ENCODE measurements at places on chromosomes 7 and 10.

DNA sequence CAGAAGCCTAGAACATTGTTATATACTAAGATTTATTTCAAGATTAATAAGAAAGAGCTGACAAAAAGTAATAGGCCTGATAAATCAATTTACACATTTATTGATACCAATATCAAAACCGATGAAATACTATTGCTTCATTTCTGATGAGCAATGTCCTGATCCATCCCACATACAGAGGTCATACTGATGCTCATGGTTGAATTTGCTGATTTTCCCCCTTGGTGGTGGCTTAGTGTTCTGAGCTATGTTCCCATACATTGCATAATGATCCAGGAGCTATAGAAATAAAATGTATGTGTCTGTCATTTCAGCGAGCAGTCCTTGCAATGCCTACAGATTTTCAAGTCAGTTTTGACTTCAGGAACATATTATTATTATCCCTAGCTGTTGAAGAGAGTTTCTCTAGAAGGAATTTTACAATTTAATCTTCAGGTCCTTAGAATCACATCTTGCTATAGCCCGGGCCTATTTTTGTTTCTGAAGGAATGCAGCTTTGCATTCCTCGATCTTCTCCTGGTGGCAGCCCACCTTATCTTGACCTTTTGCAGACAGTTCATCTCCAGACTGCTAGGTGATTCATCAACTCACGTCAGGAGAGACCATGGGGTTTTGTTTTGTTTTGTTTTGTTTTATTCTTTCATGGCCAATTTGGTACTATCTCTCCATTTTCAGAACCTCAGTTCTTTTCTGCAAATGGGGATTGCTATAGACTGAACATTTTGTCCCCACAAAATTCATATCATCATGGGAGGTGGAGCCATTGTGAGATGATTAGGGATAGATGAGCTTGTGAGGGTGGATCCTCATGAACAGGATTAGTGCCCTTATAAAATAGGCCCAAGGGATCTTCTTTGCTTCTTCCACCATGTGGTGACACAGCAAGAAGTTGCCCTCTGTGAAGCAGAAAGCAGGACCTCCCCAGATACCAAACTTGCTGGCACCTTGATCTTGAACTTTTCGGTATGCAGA is 465.6 kb upstream of the IGFBP3 start:
- no peak for DNase-seq

DNA sequence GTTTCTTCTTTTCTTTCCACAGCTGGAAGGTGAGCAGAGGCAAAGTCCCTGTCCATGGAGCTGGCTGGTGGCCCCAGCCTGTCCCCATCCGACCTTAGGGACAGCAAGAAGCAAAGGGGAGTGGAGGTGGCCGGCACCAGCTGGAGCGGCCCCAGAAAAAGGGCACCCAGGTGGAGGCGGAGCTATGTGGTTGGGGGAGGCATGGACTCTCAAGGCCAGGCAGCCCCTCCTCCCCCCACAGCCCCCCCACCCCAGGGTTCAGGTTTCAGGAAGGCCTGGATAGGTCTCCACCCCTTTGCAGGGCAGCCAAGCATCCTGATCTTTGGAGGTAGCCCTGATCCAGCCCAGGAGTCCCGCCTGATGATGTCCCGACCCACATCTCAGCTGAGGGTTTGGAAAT is at the start of gene SSC4D:
TSS of gene SSC4D (minus strand) at position 161 of the 400 bp plus-strand sequence. CDS start 5,258 bp downstream, outside the sequence.
- no peak for DNase-seq

DNA sequence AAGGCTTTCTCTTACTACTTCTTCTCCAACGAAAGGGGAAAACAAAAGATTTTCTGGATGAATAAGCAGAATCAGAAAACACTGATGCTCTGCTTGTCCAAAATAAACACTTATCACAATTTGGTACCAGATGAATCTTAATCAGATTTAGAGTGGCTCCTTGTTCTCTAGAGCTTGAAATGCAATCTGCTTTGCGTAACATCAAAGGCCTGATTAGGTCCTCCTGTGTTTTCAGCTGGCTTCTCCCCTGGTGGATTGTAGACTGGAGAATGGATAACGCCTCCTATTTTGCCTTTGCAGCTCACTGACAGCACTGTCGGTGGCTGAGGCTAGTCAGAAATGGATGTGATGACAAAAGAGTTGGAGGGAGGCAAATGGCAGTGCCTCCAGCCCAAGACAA is 91.2 kb downstream of the FAM13C start:
- DNase-seq = no peak

- no peak for DNase-seq
Measured at GRCh38 chr7:801940-802381, 30.3 kb upstream of the SUN1 start.

DNA sequence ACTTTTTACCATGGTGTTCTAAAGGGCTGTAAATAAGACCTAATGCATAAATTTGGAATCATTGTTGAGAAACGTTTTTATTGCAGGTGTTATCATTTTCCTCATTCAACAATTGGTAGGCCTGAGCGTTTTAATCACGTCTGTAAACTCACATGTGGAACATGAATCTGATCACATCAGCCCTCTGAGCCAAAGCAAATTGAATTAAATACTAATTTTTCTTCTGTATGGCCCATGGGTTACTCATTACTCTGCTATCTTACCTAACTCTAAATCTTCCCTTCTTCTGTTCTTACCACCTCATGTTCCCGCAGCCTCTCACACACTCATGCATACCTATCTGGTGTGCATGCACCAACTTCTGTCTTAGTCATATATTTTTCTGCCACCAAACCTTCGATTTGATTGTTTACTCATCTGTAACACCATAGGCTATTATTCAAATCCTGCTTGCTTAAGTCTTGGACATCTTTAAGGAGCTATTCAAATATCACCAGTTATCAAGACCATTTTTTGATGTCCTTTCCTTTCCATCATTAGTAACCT is 82.3 kb downstream of the NXPH1 start:
- no peak for DNase-seq

- DNase-seq = no peak
Measured at GRCh38 chr7:17549406-17549805, 251.0 kb downstream of the AHR start.

DNA sequence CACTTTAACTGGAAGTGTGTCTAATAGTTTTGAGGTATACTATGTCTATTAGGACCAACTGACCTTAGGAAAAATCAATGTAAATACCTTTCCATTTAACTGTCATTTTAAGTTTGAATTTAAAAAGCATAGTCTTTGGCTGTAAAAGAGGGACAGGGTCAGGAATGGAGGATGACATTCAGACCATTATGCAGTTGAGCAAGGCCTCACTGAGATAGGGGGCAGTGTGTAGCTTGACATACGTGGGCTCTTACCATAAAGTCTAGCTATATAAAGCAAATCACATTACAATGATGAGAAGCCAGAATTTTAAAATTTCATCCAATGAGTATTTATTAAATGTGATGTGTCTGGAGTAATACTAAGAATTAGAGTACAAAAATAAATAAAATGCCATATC is 17.9 kb downstream of the PALS2 start:
- DNase-seq = no peak

- peak; percentile 59 for DNase-seq
Measured at GRCh38 chr10:29304264-29304994, 15.6 kb downstream of the LYZL1 start.

GRCh38 chr7:2710901-2711551 is 23.0 kb downstream of the AMZ1 start:
- no peak for DNase-seq

DNA sequence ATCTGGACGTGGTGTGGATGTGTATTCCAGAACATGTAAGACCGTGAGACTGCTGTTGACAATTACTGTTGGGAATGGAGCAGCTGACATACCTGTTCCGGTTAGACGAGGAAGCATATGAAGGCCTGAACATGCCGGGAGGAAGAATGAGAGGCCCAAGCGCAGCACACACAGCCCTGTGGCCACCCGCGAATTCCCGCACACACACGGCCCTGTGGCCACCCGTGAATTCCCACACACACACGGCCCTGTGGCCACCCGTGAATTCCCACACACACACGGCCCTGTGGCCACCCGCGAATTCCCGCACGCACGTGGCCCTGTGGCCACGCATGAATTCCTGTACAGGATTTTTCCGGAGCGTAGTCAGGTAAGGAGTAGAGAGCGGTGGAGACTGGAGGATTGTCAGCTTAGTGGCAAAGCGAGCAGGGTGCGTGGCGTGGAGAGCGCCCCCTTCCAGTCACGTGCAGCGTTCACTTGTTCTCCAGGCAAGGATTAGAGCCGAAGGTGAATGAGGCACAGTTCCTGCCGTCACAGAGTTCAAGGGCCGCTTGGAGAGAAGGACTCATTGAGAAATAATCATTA is 9.5 kb upstream of the SUN1 start:
- DNase-seq = no peak

DNA sequence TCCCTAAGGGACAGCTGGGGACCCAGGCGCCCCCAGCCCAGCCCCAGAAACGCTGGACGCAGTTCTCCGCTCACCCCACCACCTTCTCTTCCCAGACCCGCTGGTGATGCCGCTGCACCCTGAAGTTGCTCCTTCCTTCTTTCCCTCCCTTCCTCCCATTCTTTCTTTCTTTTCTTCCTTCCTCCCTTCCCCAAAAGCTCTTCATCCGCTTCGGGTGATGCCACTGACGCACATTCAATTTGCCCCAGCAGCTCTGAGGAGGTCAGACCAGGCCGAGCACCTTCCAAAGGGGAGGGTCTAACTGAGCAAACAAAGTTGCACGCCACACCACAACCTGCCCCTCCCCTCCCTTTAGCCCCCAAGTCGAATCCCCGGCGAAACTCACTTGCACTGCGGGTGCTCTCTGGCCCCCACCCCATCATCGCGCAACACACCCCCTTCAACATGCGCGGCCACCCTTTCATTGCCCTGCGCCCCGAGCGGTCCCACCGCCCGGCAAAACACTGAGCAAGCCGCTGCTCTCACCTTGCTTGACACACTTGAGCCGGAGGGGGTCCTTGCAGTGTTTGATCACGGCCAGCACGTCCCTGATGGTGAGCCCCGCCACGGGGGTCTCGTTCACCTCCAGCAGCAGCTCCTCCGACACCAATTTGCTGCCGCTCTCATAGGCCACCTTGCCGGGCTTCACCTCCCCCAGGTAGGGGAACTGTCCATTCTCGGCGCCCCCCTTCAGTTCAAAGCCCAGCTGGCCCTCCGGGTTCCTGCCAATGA is 787 bp downstream of the MAGI2 start:
- DNase-seq = no peak

- DNase-seq = no peak
Measured at GRCh38 chr7:19209166-19209696, 64.0 kb upstream of the FERD3L start.

All from HFFc6 (cell line).